ENCODE measurements at places on chromosomes 3 and 15.

- no peak for DNase-seq
These were observed 4.5 kb downstream of the ARPIN start for GRCh38 chr15:89908226-89908625.

- no peak for DNase-seq
These were observed 121.6 kb downstream of the ADAMTS17 start for GRCh38 chr15:100220058-100220768.

DNA sequence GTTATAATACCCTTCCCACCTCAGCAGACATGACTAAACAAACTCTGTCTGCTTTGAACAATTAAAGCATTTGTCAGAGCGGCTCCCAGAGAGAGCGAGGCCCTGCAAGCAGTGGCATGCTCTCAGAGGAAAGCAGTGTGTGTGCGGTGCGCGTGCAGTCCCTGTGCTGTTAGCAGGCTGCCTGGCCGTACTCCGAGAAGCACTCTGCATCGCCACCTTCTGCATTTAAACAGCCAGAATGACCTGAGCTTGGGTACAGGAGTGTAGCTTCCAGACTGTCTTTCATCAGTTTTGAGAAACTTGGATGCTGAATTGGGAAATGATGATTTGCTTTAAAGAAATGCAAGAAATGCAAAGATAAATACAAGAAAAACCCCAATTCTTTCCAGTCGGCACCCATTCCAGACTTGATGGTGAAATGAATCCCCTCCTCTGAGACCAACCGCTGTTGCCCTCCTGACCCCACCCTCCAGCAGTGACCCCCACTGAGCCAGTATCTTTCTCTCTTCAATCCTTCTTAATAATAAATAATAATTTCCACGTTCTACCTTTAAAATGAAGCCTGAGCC lies 113.5 kb downstream of the VGLL4 start:
- no peak for DNase-seq

DNA sequence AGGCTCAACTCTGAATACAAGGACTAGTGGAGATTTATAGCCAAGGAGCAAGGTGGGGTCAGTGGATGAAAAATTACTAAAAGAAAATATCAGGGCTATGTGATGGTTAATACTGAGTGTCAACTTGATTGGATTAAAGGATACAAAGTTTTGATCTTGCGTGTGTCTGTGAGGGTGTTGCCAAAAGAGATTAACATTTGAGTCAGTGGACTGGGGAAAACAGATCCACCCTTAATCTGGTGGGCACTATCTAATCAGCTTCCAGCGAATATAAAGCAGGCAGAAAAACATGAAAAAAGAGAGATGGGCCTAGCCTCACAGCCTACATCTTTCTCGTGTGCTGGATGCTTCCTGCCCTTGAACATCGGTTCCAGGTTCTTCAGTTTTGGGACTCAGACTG lies 14.4 kb upstream of the SENP7 start:
- no peak for DNase-seq

Data from Panc1 (cell line).